Transverse colon (tissue), 4 donors: ENCODE measurements at places on chromosomes 1 and 21. TPM values are rescaled to one million over a fixed set of nuclear protein-coding genes. Genes with fewer than 3 reads are reported as not detected.

DNA sequence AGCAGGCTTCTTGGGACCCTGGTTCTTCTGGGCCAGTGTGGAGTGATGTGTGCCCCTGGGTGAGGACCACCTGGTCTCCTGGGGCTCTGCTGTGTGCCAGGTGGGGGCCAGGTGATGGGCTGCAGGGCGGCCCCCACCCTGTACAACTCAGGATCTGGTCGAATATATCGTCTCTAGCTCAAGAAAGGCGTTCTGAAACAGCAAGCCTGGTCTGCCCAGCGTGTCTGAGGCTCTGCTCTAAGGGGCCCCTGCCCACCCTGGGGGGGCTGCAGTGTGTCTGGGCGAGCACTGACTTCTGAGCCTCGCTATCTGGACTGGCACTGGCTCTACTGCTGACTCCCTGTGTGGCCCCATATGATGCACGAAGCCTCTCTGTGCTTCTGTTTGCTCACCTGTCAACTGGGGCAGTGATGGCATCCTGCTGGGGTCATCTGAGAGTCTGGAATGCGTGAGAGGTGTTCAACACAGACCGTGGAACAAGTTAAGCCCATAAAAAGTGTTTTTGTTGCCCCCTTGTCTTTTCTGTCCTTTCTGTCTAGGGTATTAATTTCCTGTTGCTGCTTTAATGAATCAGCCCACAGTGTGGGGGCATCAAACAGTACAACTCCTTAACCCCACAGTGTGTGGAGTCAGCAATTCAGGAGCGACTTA is 56.0 kb upstream of the TRAPPC10 start:
- no peak for DNase-seq
- H3K36me3 ChIP-seq, result no peaks in the 10 kb centered on the region
- no peak overlapping the region for H3K27ac ChIP-seq
- H3K4me1 ChIP-seq, result no peaks in the 10 kb centered on the region

GRCh38 chr1:11152755-11153154 is 36.4 kb upstream of the ANGPTL7 start:
- no peaks in the 10 kb centered on the region for H3K4me1 ChIP-seq
- H3K27ac ChIP-seq, result no peak overlapping the region
- H3K4me3 ChIP-seq, result no peak overlapping the region
- no peaks in the 10 kb centered on the region for H3K27me3 ChIP-seq

GRCh38 chr1:78464449-78464891 is 26.3 kb upstream of the PTGFR start:
- H3K4me1 ChIP-seq, result no peaks in the 10 kb centered on the region
- H3K27me3 ChIP-seq, result no peaks in the 10 kb centered on the region
- H3K27ac ChIP-seq, result no peak overlapping the region
- no peaks in the 10 kb centered on the region for H3K36me3 ChIP-seq
- no peak overlapping the region for H3K4me3 ChIP-seq
- DNase-seq, result no peak

GRCh38 chr1:8495928-8496401 is 178.1 kb downstream of the SLC45A1 start:
- H3K36me3 ChIP-seq, result no peaks in the 10 kb centered on the region
- DNase-seq, result no peak
- no peaks in the 10 kb centered on the region for H3K4me1 ChIP-seq
- H3K27ac ChIP-seq, result no peak overlapping the region

GRCh38 chr1:2047749-2048729 is 2.2 kb upstream of the PRKCZ start:
- H3K4me1 ChIP-seq, result peaks cover 56% of the 10 kb centered on the region
- H3K4me3 ChIP-seq, result no peak overlapping the region
- no peaks in the 10 kb centered on the region for H3K36me3 ChIP-seq
- peaks cover 44% of the 10 kb centered on the region for H3K27me3 ChIP-seq
- peak; percentile 76 for DNase-seq

DNA sequence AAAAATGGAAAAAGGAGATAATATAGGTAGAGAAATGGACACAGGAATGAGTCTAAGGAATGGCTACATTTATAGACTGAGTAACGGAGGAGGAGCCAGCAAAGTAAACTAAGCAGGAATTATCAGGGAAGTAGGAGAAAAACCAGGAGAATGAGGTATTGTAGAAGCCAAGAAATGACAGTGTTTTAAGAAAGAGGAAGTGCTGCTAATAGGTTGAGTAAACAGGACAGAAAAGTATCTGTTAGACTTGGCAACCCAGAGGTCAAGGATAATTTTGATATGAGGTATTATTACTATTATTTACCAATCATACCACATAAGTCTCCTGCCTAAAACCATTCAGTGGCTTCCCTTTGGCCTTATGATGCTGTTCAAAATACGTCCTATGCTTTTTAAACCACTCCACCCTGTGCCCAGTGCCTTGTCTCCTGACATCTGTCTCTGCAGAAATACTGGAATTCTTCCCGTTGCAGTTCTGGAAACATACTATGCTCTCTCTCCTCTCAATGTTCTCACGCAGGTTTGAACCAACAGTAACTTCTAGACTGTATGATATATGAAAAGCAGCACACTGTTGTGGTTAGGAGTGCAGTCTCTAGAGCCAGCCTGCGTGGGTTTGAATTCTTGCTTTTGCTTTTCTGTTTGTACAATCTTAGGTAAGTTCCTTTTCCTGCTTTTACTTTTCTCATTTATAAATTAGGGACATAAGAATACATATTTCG is 24.6 kb upstream of the NEK7 start:
- no peaks in the 10 kb centered on the region for H3K36me3 ChIP-seq
- no peak for DNase-seq
- no peaks in the 10 kb centered on the region for H3K4me1 ChIP-seq

DNA sequence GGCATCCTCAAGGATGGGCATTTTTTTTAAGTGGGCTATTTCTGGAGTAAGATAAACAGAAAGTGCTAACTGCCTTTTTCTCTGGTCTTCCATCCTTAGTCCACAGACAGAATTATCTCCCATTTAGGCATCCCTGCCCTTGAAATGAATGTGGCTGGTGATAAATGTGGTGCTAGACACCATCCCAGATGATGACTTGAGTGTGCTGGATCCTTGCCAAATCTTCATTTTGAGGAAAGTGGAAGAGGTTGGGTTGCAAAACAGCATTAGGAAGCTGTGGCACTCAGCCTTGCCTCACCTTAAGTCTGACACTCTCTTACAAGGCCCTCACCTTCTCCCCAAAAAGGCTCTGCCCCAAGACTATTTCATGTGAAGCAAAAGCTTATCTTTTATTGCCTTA is 19.2 kb downstream of the MAB21L3 start:
- no peak overlapping the region for H3K27ac ChIP-seq
- H3K27me3 ChIP-seq, result no peaks in the 10 kb centered on the region
- DNase-seq, result no peak

DNA sequence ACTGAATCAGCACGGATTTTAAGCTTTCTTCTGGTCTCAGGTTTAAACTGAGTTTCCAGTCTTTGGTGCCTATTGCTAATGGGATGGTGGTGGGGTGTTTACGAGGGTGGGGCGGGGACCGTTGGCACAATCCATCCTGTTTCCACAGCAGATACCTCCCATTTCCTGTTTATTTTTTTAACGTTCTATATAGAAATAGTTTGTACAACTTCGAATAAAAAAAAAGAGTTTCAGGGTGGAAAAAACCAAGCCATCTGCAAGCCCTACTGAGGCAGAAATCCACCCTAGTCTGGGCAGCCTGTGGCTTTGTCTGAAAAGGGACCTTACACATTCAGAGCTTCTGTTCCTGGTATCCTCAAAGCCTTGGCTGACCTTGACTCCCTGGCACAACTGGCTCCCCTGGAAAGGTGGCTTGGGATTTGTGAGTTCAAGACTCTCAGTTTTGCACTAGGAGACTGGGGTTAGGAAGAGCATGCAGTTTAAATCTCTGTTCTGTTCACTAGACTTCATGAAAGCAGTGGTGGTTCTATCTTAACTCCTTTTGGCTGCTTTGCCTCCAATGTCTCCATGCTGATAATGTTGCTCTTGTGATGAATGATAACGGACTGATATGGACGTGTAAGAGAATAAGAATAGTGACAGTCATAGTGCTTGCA is 46.7 kb downstream of the VANGL2 start:
- H3K36me3 ChIP-seq, result no peaks in the 10 kb centered on the region
- no peak for DNase-seq
- H3K4me3 ChIP-seq, result no peak overlapping the region
- H3K27ac ChIP-seq, result no peak overlapping the region
- H3K27me3 ChIP-seq, result no peaks in the 10 kb centered on the region

DNA sequence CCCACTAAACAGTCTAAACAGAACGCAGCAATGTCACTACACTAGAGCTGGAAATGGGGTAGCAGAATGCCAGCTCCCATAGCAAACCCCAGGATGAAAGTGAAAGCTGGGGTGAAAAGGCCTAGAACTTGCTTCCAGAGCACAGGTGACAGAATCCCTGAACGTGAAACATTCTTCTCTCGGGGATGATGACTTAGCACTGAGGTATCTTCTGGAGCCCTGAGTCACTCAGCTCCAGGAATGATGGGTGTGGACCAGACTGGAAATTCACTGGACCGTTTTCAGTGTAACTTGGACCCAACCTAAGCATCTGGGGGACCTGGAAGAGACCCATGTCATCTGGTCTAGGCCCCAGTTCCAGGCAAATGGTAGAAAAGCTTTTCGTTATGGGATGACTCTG is 108.9 kb downstream of the CDC7 start:
- no peaks in the 10 kb centered on the region for H3K27me3 ChIP-seq
- no peak overlapping the region for H3K4me3 ChIP-seq
- no peaks in the 10 kb centered on the region for H3K36me3 ChIP-seq
- H3K27ac ChIP-seq, result no peak overlapping the region
- H3K4me1 ChIP-seq, result peaks cover 5% of the 10 kb centered on the region
- DNase-seq, result no peak

- no peak for DNase-seq
- H3K27me3 ChIP-seq, result no peaks in the 10 kb centered on the region
- H3K4me1 ChIP-seq, result peaks cover 18% of the 10 kb centered on the region
- H3K4me3 ChIP-seq, result no peak overlapping the region
- H3K36me3 ChIP-seq, result no peaks in the 10 kb centered on the region
- no peak overlapping the region for H3K27ac ChIP-seq
Measured at GRCh38 chr1:230823931-230824381, 44.4 kb downstream of the C1orf198 start.

- no peaks in the 10 kb centered on the region for H3K27me3 ChIP-seq
- no peaks in the 10 kb centered on the region for H3K4me1 ChIP-seq
- H3K4me3 ChIP-seq, result no peak overlapping the region
- no peak for DNase-seq
- no peak overlapping the region for H3K27ac ChIP-seq
Measured at GRCh38 chr1:233033361-233033760, 83.0 kb downstream of the NTPCR start.

- H3K27me3 ChIP-seq, result no peaks in the 10 kb centered on the region
- DNase-seq, result no peak
- H3K36me3 ChIP-seq, result no peaks in the 10 kb centered on the region
- H3K4me3 ChIP-seq, result no peak overlapping the region
- no peak overlapping the region for H3K27ac ChIP-seq
- peaks cover 7% of the 10 kb centered on the region for H3K4me1 ChIP-seq
Measured at GRCh38 chr1:151405187-151405951, 6.0 kb downstream of the PSMB4 start.

HAPLN2 gene
- not detected for total RNA-seq

ZNF669 gene
- 5.7 TPM for total RNA-seq

CDC42SE1 gene
- 34.4 TPM for total RNA-seq

UHMK1 gene
- 26.5 TPM for total RNA-seq

DENND2C gene
- 1.6 TPM for total RNA-seq

TFF2 gene
- total RNA-seq, result not detected

AMY1A gene
- total RNA-seq, result not detected

SERTAD4 gene
- total RNA-seq, result 0.60 TPM
